ENCODE measurements at places on chromosomes 7 and 10.

- no peak for DNase-seq
Observed at GRCh38 chr7:36781011-36781738, 56.9 kb upstream of the AOAH start.

- no peak for DNase-seq
Observed at GRCh38 chr7:95028683-95029082, 121.3 kb downstream of the PPP1R9A start.

- no peak for DNase-seq
Observed at GRCh38 chr7:51328351-51328801, 11.8 kb upstream of the COBL start.

GRCh38 chr10:62166331-62167131 lies 102.1 kb downstream of the RTKN2 start:
- DNase-seq: peak; percentile 45

DNA sequence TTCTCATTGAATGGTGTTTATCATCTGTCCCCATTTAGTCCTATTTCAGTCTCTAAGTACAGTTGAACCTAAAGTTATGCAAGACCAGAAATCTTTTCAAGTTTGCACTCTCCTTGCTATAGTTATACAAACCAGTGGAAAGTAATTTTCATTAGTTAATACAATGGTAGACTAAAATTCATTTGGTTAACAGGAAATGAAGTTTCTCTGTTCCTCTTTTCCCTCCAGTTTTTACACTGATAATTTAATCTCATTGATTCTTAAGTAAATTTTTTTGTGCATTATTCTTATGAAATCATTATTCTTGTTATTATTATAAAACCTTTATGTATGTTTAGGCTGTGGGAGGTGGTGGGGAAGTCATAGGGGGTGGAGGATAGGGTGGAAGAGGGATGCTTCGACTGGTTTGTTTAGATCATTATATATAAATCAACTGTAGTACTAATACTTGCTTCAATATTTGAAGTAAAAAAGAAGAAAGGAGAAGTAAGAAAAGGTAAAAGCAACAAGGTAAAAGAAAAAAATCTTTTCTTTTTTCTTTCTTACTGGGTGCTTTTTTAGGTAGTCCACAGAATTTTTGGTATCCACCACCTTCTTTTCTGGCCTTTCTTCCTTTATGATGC lies 104.1 kb downstream of the GPR85 start:
- no peak for DNase-seq

- DNase-seq: peak; percentile 42
Observed at GRCh38 chr10:44786286-44786850, 124.8 kb upstream of the TMEM72 start.

DNA sequence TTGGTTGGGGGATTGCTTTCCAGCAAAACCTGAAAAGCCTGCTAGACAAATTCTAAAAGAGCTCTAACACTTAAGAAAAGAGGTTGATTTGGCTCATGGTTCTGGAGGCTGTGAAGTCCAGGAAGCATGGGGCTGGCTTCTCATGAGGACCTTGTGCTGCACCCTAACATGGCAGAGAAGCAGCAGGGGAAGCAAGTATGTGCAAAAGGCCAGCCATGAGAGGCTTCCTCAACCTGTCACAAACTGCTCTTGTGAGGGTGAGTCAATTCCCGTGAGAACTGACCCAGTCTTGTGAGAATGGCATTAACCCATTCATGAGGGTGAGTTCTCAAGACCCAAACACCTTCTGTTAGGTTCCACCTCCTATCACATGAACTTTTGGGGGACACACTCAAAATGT lies 54.3 kb upstream of the IGFBP3 start:
- no peak for DNase-seq

- no peak for DNase-seq
Observed at GRCh38 chr7:120436487-120437060, 163.6 kb downstream of the KCND2 start.

DNA sequence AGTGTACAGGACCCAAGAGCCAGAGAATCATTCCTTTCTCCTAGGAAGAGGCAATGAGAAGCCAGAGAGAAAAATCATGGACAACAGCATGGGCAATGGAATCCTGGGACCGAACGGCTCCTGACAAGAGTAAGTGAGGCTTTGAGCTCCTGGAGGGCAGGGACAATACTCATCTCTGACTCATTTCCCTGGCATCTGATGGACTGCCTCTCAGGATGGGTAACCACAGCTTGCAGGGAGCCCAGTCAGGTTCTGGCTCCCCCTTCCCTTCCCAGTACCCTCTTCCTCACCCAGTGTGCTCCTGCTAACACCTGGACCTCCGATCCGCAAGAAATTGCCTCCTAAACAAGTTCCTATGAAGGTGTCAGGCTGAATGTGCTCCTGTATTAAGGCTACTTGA lies 51.2 kb upstream of the SORCS3 start:
- no peak for DNase-seq

GRCh38 chr7:22109761-22110160 lies 164.1 kb upstream of the CDCA7L start:
- no peak for DNase-seq

- no peak for DNase-seq
Observed at GRCh38 chr10:3803295-3803926, 18.4 kb upstream of the KLF6 start.

DNA sequence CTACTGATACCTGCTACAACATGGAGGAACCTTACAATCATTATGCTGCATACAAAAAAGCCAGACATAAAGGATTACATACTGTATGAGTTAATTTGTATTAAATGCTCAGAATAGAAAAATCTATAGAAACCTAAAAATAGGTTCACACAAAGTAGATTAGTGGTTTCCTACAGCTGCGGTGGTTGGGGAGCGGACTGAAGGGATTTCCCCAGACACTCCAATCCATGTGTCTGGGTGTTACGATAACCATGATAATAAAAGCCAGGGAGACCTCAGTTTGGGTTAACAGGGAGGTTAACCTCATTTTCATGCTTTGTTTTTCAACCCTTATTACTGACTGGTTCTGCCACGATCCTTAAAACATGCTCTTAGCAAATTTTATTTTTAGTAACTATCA lies 355.9 kb downstream of the KCNMA1 start:
- DNase-seq: no peak

- DNase-seq: no peak
Observed at GRCh38 chr7:47474937-47475879, 106.7 kb downstream of the TNS3 start.

All from muscle of arm (tissue), 14 donors.